CD4-positive, CD25-positive, alpha-beta regulatory T cell (primary cell): ENCODE measurements at places on chromosomes 2 and 18.

GRCh38 chr2:234178330-234179030 lies 128.0 kb downstream of the SPP2 start:
- no peak for DNase-seq

DNA sequence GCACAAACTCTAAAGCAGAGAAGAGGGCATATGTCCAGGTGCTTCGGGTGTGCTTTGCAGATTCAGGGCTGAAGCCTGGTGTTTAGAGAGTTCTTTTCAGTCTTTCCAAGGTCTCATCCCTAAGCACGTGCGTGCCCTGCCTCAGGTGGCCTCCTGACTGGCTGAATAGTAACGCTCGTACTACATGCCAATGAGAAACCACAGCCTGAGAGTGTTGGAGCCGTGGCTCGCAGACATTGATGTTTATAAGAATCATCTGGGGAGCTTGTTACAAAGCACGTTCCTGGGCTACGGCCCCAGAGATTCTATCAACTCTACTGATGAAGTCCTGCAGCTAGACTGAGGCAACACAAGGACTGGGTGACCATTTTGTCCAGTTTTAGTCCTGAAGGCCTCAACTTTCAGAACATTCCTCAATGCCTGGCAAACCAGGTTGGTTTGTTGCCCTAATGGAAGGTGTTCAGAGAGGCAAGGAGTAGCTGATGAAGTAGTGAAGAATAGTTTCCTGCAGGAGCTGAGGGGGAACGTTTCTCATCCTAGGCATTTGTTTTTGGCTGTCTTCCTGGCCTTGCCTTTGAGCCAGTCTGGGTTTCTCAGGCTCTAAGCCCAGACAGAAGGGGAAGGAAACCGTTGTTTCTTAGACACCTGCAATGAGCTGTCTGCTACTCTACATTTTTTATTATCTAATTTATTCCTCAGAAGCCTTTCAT lies 31.5 kb upstream of the HAAO start:
- DNase-seq = no peak

GRCh38 chr2:170084820-170085491 lies 93.0 kb upstream of the MYO3B start:
- DNase-seq = no peak

DNA sequence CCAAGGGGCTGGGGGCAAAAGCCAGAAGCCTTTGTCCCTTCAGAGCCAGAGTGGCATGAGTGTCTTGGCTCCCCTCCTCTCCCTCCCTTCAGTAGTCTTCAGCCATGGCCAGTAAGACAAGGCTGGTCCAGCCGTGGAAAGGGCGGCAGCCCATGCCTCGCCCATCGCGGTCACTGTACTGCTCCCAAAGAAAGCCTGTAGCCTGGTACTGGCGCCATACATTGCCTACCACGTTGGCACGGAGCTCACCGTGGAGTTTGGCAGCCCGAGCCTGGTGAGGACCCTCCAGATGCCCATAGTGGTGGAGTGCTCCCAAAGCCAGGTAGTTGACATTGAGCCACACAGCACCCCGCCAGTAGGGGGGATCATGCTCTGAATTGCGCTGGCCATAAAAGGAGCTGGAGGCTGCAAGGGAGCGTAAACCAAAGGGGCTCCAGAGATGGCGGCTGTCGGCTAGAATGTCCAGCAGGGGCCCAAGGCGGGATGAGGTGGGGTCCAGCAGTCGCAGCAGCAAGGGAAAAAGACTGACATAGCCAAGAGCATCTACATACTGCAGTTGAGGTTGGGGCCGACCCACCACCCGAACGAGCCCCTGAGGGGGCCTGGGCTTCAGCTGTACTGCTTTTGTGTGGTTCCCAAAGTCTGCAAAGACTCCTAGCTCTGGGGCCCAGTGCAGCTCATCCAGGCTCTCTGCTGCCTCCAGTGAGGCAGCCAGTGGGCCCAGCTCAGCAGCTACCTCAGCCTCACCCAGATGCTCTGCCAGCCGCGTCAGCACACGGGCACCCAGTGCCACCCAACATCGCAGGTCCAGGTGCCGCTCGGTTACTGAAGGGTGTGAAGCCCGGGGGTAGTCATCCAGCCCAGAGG lies 3.2 kb downstream of the WBP1 start:
- DNase-seq = no peak

- no peak for DNase-seq
Measured at GRCh38 chr2:133521146-133521745, 47.0 kb downstream of the NCKAP5 start.

GRCh38 chr18:341102-341501 lies 73.3 kb upstream of the THOC1 start:
- no peak for DNase-seq

DNA sequence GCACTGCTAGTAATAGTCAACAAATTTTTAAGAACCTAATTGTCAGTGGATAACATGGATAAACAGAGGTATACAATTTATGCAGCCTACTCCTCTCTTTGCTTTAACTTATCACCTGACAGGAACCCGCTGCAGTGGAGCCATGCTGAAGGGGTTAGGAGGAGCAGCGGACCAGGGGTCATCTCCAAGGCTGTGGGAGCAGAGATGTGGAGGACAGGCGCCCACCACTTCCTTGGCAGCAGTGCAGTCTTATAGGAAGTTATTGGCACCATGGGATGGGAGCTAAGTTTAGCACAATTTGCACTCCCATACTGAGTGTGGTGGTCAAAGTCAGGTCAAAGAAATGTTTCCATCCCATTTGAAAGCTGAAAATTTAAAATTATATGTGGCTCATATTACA lies 35.6 kb downstream of the HDLBP start:
- DNase-seq = no peak

GRCh38 chr2:33859811-33860461 lies 260.8 kb upstream of the FAM98A start:
- DNase-seq = no peak

GRCh38 chr2:74199871-74200305 lies 1.5 kb downstream of the MTHFD2 start:
- DNase-seq = no peak

DNA sequence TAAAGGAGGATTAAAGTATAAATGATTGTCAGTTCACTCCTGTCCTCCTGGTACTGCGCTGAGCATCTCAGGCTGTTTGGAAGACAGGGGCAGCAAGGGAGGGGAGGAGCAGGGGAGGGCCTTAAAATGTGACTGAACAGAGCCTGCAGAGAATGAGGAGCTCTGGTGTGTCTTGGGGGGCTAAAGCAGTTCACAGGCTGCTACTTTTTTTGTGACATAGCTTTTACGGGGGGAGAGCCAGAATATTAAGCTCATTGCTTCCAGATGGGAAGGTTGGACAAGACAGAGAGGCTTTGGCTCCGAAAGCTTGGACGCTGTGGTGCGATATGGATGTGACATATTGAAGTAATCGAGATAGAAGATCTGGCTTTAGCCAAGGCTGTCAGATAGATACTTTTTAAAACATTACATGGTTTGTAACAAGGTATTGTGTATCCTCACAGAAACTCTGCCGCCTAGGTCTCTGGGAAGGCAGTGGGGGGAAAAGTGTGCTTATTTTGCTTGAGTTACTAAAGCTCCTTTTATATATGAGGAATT lies 40.5 kb downstream of the RDH14 start:
- no peak for DNase-seq

- DNase-seq = no peak
Measured at GRCh38 chr2:223865124-223865523, 27.7 kb upstream of the AP1S3 start.

- DNase-seq = no peak
Measured at GRCh38 chr2:144703852-144704708, 184.2 kb upstream of the ZEB2 start.

GRCh38 chr18:54260396-54261072 lies 8.8 kb upstream of the POLI start:
- DNase-seq = peak; percentile 38

DNA sequence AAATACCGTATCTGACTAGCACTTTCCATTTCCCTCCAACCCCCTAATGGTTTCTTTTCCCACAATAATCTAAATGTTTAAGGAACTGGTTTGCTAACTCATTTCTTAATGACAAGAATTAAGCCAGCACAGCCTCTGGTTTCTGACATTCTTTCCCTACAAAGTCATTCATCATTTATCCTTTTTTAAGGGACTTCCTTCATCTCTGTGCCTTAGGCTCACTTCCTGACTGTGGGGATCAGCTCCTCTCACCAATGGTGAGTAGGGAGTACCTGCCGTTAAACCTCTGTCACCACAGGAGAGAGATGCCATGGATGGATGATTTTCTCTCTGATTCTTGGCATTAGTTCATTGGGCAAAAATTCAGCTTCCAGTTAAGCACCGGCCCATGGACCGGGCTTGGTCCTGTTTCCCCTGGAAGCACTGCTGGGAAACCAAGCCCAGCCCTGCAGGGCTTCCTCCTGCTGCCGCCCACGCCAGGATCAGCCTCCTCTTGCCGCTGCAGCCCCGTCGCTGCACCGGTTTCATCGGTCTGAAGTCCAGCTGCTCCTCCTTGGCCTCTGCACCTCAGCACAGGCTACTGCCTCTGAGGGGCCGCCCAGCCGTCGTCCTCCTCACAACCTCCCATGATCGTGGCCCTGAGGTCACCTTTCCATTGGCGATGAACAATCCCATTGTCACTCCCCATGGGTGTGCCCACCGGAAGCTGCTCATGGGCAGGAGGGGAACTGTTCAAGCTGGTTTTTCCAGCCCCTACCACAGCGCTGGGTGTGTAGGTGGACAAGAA lies 64.0 kb upstream of the ZNF516 start:
- DNase-seq = no peak

DNA sequence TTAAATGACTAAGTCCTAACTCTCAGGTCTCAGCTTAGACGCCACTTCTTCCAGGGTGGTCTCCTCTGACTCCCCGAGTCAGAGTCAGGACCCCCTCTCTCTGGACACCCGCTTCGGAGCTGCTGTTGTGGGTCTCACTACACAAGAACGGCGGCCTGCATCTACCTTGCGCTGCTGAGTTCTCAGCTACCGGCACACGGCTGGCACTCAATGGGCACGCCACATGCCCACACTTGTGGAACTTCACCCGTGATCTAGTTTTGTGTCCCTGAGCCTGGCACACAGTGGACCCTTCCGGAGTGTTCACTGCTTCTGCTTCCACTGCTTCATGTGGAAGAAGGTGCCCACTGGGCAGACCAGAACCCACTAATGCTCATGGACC lies 58.3 kb upstream of the ID2 start:
- DNase-seq = no peak

GRCh38 chr18:13264091-13265007 lies 45.8 kb downstream of the LDLRAD4 start:
- no peak for DNase-seq

DNA sequence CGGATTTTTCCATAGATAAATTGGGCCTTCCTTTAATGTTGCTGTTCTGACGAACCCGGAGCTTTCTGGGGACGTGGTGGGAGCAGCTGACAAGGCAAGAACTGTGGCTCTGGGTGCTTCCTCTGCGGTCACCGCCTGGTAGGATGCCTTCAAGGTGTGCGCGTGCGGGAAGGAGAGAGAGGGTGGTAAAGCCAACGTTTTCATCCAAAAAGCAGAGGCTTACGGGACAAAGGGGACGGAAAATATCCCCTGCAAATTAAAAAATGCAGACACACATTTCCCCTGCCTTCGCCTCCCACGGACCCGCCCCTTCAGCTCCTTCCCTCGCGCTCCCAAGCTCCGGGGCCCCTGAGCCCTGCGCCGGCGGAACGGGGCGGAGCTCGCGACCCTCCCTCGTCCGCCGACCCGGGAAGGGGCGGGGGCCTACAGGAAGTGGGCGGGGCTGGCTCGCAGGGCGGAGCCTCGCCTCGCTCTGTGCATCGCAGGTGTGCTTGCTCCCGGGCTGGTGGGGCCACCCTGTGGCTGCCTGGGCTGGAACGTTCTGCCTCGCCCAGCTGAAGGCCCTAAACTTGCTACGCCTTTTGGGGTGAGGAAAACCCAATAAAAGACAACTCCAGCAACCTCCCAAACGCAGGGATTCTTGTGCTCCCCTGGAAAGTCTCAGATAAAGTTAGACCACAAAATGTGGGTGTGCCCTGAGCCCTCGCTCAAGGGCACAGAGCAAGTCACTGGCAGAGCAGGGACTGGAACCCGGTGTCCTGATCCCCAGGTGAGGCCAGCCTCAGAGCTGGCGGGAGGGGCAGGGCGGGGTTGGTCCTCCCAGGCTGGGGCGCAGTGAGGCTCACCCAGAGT lies 25.4 kb upstream of the SLC66A3 start:
- DNase-seq = peak; percentile 84
